ENCODE measurements at places on chromosomes 13 and 19.

- no peak for DNase-seq
Observed at GRCh38 chr19:46554161-46554560, 47.0 kb upstream of the CALM3 start.

- peak; percentile 46 for DNase-seq
Observed at GRCh38 chr13:40664350-40665125, 1.9 kb downstream of the FOXO1 start.

GRCh38 chr13:113915786-113916329, 52.0 kb upstream of the GAS6 start:
- DNase-seq: no peak

GRCh38 chr19:46186717-46187101, 38.7 kb downstream of the IGFL2 start:
- DNase-seq: no peak

GRCh38 chr13:51935326-51936171, 73.8 kb downstream of the CCDC70 start:
- DNase-seq: peak; percentile 44

- peak; percentile 12 for DNase-seq
Observed at GRCh38 chr13:45257638-45258333, 56.9 kb upstream of the KCTD4 start.

All from PC-3 (cell line).